AG04449 (cell line): ENCODE measurements at places on chromosomes 11 and 22.

DNA sequence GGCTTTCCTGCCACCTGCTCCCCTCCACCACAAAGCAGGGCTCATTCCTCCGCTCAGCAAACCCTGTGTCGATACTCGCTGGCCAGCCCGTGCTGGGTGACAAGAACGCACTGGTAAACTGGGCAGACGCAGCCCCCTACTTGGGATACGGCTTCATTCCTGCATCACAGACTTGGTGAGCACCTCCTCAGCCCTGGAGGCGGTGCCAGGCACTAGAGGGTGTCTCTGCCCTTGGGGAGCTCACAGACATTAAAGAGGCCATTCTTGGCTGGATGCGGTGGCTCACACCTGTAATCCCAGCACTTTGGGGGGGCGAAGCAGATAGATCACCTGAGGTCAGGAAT is 6.0 kb downstream of the ZDHHC24 start:
- no peak for DNase-seq

- DNase-seq: no peak
Observed at GRCh38 chr11:33651990-33652389, 48.6 kb downstream of the C11orf91 start.

GRCh38 chr11:46917762-46918082 is 628 bp downstream of the LRP4 start:
- DNase-seq: no peak

DNA sequence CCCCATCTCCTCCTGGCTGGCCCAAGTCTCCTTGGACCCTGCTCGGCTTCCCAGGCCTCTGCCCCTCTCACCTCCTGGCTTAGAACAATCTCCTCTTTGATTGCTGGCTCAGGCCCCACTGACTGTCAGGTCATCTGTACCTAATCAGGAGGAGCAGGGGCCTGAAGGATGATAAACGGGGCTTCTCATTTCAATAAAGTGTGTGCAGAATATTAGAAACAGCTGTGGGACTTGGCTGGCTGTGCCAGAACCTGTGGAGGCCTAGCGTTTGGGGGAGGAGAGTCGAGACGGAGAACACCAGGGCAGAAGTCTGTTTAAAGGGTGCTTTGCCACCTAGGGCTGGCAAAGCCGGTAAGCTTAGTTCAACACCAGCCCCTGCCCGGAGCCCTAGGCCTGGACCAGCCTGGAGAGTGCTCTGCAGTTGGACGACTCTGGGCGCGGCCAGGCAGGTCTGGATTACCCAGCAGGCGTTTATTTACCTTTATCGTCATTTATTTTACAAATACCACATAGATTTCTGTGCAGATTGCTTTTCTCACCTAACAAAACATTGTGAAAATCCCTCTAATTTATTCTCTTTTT is 10.1 kb upstream of the VSIG10L2 start:
- DNase-seq: no peak

- no peak for DNase-seq
Observed at GRCh38 chr11:30328681-30329080, 5.8 kb downstream of the ARL14EP start.

GRCh38 chr11:14273895-14274294 is 85.1 kb downstream of the RRAS2 start:
- no peak for DNase-seq
